ENCODE measurements at places on chromosomes 1 and 21. TPM values are rescaled to one million over a fixed set of nuclear protein-coding genes. Genes with fewer than 3 reads are reported as not detected.

C1QC gene
- total RNA-seq, result not detected

GRCh38 chr1:67626090-67626860, 58.7 kb upstream of the GADD45A start:
- DNase-seq, result peak; percentile 78

DTL gene
- total RNA-seq, result 36.7 TPM

ADGRL4 gene
- not detected for total RNA-seq

GRCh38 chr1:234980645-234981396, 147.8 kb downstream of the TOMM20 start:
- peak; percentile 87 for DNase-seq

DNA sequence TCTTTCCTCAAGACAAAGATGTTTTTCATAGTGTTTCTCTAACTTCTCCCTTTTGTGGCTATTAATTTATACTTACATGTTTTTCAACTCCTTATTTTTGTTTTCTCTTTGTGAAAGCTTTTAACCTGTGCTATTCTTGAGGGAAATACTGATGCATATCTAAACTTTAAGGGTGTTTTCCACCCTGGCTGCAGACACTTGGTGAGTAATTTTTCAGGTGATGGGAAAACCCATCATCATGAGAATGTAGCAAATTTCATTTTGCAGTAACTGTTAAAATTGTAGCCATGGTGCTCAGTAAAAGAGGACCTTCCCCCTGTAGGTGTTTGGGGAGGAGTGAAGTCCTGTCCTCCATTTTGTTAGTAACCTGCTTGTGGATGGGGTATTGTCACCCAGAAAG, 124.2 kb downstream of the LIPI start:
- DNase-seq, result no peak

GBP5 gene
- total RNA-seq, result 10.4 TPM

- no peak for DNase-seq
These were observed 1.2 kb upstream of the NBPF1 start for GRCh38 chr1:16614361-16615252.

DNA sequence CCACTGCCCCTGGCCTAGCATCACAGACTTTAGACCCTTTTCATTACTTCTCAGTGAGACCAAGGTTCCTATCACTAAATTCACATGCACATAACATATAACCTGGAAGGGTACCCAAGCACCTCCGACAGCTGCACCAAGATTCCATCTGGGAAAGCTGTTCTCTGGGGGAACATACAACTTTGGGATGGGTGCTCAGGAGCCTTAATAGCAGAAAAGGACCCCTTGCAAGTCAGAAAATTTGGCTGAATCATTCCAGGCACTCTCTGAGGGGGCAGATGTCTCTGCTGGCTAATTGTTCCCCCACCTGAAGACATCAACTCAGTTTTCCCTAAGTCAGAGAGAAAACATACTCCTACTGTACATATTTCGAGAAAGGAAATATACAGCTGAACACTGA, 41.3 kb upstream of the PSEN2 start:
- DNase-seq, result peak; percentile 22

CENPL gene
- 37.8 TPM for total RNA-seq

- no peak for DNase-seq
These were observed 11.9 kb downstream of the LYPLAL1 start for GRCh38 chr1:219185486-219186117.

FAM72C gene
- 3.7 TPM for total RNA-seq

- DNase-seq, result no peak
These were observed 7.5 kb downstream of the LRRC8C start for GRCh38 chr1:89640440-89640839.

- DNase-seq, result no peak
These were observed 15.3 kb downstream of the RNF187 start for GRCh38 chr1:228502522-228502921.

- no peak for DNase-seq
These were observed 2.2 kb upstream of the VPS45 start for GRCh38 chr1:150065184-150065871.

DNA sequence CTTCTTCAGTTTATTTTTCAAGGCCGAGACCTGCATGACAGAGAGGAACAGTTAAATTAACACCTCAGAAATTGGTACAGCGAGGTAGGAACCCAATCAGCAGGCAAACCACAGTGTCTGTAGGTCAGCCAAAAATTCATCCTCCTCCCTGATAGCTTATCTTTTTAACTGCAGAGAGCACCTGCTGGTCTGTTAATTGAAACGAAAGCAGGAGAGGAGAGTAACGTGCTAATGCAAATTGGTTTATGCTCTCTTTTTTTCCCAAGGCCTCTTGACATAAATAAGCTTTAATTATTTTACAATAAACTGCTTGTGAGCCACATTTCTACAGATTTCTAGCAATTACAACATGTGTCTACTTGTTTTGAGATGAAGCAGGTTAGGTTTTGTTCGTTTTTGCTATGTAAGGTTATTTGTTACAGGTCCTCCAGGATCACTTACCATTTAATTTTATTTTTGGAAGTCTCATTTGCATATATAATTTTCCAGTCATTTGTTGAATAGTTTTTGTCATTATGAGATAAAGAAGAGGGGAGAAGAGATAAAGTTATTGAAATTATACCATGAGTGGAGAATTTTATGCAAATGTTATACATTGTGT, 179.9 kb downstream of the DENND1B start:
- no peak for DNase-seq

DNA sequence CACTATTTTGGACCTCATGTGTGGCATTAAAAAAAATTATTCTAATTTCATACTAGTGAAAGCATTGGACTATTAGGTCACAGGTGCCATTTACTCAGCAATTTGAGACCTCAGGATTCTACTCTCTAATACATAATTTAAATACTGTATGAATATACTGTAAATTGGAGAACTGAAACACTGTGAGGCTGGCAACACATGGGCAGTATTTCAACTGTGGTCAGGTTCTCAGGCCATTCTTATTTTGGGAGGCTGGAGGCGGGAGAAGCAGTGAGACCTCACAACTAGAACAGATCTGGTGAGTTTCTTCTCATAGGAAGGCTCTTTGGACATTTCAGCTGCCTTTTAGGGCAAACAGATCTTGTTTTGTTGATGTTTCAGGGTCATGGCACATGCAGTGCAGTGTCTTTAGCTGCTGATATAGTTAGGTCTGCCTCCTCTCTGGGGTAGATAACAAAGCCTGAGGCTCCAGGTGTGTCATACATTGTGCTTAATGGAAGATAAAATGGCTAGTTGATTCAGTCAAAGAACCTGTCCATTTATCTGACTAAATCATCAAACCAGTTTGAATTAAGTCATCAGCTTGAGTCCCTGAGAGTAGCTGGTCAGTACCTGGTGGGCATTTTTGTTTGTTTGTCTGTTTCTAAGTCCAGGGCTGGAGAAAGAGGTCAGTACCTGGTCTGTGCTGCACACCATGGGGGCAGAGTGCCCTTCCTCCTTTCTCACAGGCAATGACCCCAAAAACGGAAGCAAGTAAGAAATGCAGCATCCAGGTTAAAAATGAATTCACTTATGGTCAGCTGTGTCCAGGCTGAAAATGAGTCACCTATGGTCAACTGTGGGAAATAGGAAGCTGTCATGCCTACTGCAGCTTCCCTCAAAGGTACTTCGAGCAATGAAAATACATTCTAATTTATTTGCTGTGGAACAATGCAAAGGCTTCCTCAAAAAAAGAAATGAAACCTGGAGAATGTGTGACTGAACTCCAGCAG, 216.2 kb downstream of the SDCCAG8 start:
- no peak for DNase-seq

IL24 gene
- total RNA-seq, result 3.5 TPM

LHX4 gene
- total RNA-seq, result 4.6 TPM

VWA5B1 gene
- not detected for total RNA-seq

DNA sequence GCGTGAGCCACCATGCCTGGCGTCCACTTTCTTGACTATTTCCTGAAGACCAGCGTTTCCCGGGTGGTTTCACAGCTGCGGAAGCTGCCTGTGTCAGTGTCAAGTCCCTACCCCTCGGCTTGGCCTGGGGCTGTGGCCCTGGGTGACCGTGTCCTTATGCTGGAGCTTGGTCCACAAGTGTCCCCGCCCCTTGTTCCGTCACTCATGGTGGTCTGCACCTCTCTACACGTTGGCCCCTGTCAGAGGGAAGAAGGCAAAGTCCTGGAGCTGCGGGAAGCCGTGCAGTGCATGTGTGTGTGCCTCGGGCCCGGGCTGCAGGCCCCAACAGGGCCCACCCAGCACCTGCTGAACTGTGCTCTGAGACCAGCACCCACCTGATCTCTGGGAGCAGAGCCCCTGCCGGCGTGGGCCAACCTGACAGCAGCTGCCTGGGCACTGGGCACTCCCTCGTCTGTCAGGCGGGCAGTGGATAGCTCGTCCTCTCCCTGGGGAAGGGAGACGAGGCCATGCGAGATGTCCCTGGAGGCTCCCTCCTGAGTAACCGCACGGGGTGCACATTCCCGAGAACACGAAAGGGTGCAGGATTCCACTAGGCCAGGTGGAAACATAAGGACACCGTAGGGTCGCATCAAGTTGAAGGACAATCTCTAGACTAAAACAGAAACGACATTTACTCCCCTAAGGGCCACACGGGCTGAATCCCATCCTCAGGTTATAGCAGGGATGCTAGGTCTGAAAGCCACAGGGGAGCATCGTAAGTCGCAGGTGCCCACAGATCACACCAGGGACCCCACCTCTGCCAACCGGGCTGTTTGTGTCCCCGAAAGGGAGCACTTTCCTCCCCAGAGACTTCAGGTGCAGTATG, 2.4 kb upstream of the C1orf159 start:
- DNase-seq, result no peak

DNA sequence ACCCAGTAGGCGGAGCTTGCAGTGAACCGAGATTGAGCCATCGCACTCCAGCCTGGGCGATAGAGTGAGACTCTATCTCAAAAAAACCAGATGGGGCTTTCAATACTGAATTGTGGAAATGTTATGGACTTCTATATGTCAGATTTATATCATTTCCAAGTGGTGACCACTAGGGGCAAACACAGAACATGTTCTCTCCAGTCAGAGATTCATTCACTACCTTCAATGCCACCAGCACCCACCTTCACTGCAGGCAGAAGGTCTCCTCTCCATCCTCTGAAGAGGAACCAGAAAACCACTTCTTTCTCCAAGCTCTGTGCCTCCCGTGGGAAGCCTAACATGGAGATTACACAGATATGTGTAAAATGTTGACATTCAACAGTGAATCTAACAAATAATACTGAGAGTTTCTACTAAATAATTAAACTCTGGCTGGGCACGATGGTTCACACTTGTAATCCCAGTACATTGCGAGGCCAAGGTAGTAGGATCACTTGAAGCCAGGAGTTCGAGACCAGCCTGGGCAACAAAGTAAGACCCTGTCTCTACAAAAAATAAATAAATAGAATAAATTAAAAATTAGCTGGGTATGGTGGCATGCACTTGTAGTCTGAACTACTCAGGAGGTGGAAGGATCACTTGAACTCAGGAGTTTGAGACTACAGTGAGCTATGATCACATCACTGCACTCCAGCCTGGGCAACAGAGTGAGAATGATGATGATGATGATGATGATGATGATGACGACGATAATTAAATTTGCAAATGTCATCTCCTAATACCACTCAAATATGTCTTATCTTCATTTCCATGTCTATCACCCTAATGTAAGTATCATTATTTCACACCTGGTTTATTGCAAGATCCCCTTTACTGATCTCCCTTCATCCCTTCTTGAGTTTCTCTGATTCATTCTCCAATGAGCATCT, 151.1 kb downstream of the ZNF281 start:
- no peak for DNase-seq

DNA sequence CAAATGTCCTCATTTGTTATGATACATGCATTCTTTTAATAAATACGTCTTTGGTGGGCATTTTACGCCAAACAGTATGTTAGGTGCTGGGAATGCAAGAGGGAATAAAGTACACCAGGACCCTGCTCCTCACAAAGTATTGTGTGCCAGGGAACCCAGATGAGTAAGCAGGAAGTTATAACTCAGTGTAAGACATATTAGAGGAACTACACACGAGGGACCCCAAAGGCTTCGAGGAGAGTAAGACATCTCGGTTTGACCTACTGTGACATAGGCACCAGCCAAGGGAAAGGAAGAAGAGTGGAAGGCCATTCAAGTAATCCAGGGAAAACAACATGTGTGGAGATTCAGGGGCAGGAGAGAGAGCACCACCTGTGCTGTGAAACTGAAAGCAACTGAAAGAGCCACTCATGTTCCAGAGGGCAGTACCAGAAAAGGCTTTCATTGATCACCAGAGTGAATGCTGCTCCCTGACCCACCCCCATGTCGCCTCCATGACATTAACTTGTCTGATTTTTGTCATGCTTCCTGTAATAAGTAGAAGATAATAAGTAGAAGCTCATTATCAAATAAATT, 542.5 kb upstream of the PKN2 start:
- DNase-seq, result no peak

HSPB7 gene
- not detected for total RNA-seq

COL9A2 gene
- total RNA-seq, result 0.39 TPM

FOXO6 gene
- total RNA-seq, result 0.05 TPM

GRCh38 chr1:194214735-194215134, 1028.3 kb upstream of the B3GALT2 start:
- no peak for DNase-seq

- no peak for DNase-seq
These were observed 236.5 kb downstream of the TTLL7 start for GRCh38 chr1:83762416-83762815.

DNA sequence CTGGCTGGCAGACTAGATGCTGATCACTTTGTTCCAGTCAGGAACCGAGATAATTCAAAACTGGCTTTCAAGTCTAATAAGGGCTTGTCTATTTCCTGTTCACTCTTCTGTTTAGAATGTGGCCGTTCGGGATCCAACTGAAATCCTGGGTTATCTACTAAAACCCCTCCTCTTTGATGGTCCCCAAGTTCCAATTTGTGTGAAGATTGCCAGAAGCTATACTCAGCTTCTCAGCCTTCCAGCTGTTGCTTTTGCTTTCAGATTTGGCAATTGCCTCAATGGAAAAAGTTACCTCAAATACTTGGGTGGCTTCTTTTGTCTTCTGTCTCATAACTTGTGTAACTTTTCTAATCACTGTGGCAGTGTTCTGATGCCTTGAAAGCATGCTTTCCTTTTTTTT, 43.7 kb downstream of the BTBD8 start:
- DNase-seq, result no peak

- DNase-seq, result no peak
These were observed 19.7 kb downstream of the TNNT2 start for GRCh38 chr1:201357636-201358348.

DNA sequence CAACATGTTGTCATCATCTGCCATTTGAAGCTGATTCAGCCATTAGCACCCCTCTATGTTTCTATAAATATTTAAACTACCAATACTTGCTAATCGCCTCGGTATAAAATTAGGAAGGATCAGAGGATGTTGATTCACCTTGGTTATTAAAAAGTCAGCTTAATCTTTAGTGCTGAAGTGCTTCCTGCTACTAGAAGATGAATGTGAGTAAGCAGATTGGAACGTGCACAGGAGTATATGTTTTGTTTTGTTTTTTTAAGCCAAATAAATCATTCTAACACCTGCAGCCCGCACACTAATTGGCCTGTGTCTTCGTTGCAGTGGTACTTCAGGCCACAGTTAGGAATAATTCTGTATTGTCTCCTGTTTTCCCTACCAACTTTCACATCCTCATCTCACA, 485.7 kb downstream of the AJAP1 start:
- no peak for DNase-seq

GRCh38 chr1:28258628-28259251, 578 bp upstream of the SESN2 start:
- DNase-seq, result no peak

All from SJSA1 (cell line).